ENCODE measurements at places on chromosomes 2 and 18.

DNA sequence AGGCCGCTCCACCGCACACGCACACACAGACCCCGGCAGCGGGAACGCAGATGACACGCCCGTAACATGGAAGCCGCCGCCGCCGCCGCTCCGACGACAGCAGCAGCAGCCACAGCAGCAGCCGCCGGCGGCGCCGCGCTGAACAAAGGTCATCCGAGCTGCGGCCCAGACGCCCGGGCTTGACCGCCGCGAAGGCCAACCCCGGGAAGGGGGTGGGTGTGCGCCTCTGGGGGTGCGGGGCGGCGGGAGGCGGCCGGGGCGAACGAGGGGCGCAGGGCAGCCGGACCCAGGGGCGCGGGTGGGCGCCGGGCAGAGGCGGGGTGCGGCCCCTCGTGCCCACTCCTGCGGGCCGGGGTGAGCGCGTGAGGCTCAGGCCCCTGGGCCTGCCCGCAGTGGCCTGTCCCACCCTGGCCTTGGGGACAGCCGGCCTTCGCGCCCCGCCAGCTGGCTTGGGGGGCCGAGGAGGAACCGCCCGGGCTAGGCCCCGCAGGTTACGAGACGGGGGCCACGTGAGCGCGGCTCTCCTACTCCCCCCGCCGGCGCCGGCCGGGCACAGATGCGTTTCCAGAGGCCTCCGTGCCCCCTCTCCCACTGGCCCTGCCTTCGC, 1.0 kb upstream of the ZNF532 start:
- DNase-seq = no peak

- DNase-seq = no peak
Observed at GRCh38 chr2:212392043-212392442, 146.6 kb downstream of the ERBB4 start.

DNA sequence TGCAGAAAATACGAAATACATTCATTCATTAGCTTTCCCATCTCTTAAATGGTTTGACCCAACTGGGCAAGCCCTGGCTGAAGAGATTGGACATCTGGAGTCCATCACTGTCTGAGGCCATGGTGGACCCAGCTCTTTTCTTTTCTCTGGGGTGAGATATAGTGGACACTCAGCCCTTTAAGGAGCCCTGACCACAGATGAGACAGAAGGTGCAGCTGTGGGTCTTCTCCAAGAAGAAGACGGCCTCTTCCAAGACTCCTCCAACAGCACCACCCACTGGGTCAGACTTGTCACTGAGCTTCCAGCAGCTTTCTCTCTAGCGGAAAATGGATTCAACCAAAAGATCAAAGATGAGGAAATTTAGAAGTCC, 27.2 kb downstream of the TWIST2 start:
- no peak for DNase-seq

DNA sequence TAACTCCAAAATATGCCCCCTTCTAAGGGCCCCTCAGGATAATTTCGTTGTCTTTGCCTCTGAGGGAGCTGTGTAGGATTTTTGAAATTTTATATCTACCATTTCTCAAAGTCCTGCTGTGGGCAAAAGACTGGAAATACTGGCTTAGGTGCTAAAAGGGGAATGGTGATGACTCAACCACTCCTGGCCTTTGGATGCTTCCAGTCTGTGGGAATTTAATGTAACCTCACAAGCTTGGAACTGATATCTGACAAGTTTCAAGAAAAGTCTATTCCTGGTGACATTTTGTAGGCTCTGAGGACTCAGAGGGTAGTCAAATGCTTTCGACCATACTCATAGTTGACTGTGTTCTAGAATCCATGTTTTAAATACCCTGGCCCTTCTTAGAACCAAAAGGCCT, 3.4 kb upstream of the APCDD1 start:
- DNase-seq = no peak

DNA sequence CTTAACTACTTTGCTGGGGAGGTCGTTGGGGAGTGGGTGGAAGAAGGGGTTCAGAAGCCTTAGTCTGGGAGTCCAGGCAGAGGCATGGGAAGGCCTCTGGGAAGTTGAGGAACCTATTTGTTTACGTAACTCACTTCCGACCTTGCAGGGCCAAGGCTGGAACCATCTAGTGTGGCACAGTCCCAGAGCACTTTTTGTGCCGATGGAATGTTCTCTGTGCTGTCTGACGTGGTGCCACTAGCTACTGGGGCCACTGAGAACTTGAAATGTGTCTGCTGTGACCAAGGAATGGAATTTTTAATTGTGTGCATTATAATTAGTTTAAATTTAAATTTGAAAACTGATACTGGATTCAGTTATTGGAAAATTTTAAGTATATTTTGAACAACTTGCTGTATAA, 139.7 kb downstream of the FAM161A start:
- no peak for DNase-seq

- DNase-seq = no peak
Observed at GRCh38 chr2:232534940-232535651, 4.4 kb upstream of the CHRNG start.

GRCh38 chr18:43078478-43079092, 36.9 kb downstream of the RIT2 start:
- no peak for DNase-seq

- no peak for DNase-seq
Observed at GRCh38 chr2:27781496-27781895, 10.0 kb downstream of the MRPL33 start.

GRCh38 chr2:7621018-7621814, 704.0 kb downstream of the RNF144A start:
- DNase-seq = no peak

GRCh38 chr18:963276-963675, 58.6 kb downstream of the ADCYAP1 start:
- no peak for DNase-seq

DNA sequence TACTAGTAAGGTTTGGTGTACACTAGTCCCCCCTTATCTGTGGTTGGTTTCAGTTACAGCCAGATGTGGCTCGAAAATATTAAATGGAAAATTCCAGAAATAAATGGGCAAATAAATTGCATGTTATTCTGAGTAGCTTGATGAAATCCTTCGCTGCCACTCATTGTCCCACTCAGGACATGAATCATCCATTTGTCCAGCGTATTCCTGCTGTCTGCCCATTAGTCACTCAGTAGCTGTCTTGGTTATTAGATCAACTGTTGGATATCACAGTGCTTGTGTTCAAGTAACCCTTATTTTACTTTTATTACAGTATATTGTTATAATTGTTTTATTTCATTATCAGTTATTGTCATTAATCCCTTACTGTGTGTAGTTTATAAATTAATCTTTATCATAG, 21.7 kb downstream of the ZDBF2 start:
- no peak for DNase-seq

DNA sequence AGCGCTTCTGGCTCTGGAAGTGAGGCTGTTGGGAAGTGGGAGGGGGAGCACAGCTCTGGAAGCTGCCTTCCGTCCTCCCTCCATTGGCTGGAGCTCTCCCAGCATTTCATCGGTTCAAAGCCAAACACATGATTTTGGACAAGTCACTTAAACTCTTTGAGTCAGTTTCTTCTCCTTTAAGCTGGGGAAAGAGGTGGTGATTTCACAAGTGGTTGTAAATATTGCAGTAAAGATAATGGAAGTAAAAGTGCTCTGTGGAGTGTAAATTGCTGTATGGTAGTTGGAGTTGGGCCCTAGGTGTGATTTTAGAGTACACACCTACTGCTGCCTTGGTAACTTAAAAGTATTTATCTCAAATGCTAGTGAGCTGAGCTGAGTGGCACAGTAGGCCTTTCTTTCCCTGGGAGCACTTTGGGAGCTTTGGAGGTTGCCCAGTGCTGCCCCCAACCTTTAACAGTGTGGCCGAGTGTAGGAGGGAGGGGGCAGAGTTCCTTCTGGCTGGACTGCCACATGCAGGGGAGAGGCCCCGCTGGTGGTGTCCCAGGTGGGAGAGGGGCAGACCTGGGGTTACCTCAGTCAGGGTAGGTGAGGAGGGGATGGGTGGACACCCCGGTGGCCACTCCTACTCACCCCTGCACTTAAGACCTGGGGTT, 54.7 kb downstream of the ASAP2 start:
- DNase-seq = no peak

- DNase-seq = no peak
Observed at GRCh38 chr18:62919109-62919838, 203.9 kb downstream of the PHLPP1 start.

DNA sequence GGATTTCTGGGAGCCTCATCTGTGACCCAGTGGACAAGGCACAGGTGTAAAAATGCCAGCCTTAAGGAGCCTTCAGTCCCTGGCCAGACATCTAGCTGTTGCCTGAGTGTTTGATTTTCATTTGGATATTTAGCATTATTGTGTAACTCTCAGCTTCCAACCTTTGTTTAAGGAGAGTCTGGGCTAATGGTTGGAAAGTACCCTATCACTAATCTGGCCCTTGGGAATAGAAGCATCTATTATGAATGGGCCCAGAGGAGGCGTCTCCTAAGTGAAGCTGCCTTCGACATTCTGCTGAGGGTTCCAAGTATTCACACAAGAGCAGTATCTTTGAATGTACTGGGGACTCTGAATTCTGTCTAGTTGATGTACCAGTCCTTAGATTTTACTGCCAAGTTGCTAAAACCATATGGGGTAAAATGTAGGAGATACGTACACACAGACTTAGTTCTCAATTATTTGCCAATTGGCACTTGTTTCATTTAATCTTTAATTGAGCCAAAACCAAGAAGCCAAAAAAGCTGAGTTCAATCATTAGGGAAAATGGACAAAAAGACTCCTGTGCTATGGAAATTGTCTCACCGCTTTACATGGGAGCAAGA, 7.2 kb upstream of the ANKRD29 start:
- DNase-seq = no peak

GRCh38 chr2:133837441-133838094, 269.3 kb upstream of the NCKAP5 start:
- no peak for DNase-seq

DNA sequence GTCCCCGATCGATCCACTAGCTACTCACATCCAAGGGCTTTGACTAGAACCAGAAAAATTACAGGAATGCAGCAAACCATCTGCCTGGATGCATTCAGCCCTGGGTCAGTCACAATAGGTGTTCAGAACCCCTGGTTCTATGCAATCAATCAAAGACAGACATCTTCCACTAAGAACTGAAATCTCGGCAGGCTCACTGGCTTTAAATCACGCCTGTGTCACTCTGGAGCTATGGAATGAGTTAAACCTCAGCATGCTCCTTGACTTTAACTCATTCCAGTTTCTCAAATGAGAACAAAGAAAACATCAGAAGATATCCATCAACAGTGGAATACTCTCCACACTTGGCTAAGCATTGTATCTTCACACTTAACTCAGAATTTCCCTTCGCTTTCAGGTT, 68.1 kb upstream of the SPTBN1 start:
- no peak for DNase-seq

GRCh38 chr2:136920652-136921333, 155.4 kb downstream of the THSD7B start:
- no peak for DNase-seq

GRCh38 chr18:6170604-6171003, 244.1 kb downstream of the L3MBTL4 start:
- DNase-seq = no peak

- DNase-seq = no peak
Observed at GRCh38 chr2:235102896-235103295, 151.1 kb downstream of the SH3BP4 start.

DNA sequence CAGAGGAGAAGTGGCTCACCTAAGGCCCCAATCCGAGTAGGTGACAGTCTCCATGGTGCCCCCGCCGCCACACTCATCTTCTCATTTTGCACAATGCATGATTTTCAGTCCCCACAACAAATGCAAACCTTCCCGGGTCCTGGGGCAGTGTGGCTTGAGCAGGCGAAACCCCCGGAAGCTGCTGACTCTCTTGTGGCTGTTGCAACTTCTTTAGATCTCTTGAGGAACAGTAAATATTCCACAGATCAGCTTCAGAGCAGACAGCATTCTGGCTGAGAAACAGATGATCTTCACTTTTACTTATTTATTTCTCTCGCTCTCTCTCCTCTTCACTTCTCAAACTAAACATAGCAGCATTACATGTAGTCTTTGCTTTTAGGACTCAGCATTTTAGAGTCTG, 51.9 kb downstream of the ASAP2 start:
- DNase-seq = no peak

DNA sequence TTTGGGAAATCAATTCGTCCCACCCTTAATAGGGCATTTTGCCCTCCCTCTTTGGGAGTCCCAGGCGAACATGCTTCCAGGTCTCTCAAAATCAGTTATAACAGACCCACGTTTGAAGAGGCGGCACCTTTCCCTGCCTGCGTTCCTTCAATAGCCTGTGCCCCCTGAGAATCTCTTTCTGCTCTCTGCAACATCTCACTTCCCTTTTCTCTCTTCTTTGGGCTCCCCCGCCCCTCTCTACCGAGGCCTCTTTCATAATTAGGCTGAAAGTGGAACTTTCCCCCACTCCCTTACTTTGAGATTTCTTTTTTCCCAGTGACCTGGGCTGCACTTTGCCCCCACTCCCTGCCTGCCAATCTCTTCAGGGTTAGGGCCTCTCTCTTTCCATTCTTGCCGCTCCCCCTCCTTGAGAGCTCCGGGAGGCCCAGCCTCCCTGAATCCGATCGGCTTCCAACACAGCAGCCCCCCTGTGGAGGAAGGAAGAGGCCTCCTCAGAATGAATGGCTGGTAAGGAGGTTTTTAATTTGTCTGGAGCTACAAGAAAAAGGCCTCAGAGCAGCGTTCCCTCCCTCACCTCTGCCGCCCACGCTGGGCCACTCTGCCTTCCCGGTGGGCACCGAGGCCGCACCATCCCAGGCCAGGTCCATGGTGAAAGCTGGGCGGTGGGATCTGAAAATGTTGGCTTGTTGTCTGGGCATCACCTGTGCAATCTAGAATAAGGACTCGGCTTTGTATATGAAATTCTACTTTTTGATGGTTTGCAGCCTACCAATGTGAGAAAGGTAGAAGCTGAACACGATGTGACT, 162.6 kb upstream of the SIX3 start:
- DNase-seq = no peak

DNA sequence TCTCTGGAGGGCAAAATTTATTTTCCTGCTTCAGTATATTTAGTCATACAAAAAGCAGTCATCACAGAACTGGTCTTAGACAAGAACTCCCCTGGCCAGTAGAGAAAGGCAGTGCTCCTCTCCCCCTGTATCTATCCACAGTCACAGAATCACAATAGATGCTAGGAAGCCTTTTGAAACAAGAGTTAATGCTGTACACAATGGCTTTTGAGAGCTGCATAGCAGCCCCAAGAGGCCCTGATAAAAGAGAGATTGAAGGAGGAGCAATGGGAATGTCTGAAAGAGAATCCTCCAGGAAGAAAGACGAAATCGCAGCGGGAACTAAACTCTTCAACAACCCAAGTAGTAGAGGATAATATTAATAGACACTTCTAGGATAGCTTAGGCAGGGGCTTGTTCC, 330.2 kb downstream of the RBM43 start:
- no peak for DNase-seq

- no peak for DNase-seq
Observed at GRCh38 chr18:57077786-57078552, 68.9 kb upstream of the BOD1L2 start.

GRCh38 chr2:172817411-172817810, 81.8 kb downstream of the RAPGEF4 start:
- no peak for DNase-seq
